ENCODE measurements at places on chromosomes 4 and X. TPM values are rescaled to one million over a fixed set of nuclear protein-coding genes. Genes with fewer than 3 reads are reported as not detected.

DNA sequence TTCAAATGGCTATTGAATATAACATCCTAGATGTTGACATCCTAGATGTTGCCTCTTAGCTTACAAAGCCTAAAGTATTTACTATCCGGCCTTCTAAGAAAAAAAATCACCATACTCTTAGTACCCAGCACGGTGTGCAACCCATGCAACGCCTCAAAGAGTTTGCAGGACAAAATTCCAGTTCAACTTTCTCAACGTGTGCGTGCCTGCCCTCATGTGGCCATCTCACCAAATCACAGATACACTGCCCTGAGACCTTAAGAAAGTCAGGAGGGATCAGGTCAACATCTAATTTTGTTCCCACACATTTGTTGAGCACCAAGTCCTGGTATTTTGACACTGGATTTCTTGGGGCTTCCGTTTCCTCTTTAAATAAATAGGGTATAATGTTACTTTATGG lies 68.3 kb downstream of the CRMP1 start:
- H3K36me3 ChIP-seq: peaks cover 51% of the 10 kb centered on the region
- no peak overlapping the region for H3K27ac ChIP-seq
- no peaks in the 10 kb centered on the region for H3K27me3 ChIP-seq
- no peak overlapping the region for H3K4me3 ChIP-seq

DNA sequence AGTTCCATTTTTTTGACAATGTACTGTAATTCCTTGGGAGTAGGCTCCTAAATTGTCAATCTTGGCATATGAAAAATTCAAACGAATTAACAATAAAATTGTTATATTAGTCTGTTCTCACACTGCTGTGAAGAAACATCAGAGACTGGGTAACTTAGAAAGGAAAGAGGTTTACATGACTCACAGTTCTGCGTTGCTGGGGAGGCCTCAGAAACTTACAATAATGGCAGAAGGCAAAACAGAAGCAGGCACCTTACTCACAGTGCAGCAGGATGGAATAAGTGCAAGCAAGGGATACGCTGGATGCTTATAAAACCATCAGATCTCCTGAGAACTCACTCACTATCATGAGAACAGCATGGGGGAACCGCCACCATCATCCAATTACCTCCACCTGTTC lies 246.4 kb upstream of the TRAM1L1 start:
- H3K27me3 ChIP-seq: no peaks in the 10 kb centered on the region
- H3K4me3 ChIP-seq: no peak overlapping the region
- DNase-seq: no peak
- H3K4me1 ChIP-seq: peaks cover 7% of the 10 kb centered on the region

DNA sequence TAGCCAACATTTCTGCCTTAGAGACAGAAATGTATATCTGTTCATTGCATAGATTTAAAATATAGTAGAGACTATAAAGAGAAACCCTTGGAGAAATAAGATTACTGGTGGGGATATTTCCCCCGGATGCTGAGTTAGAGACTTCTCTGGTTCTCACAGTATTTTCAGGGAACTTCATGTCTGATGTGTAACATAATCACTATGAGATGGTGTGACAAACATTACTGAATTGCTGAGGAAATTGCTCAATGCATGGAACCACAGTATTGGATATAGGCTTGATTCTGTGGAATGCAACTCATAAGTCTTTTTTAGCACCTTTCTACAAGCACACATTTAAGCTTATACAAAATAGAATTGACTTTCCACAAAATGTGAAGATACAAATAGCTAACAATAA lies 152.7 kb downstream of the SOWAHB start:
- H3K4me3 ChIP-seq: no peak overlapping the region
- H3K27me3 ChIP-seq: no peaks in the 10 kb centered on the region
- DNase-seq: no peak
- H3K36me3 ChIP-seq: peaks cover 6% of the 10 kb centered on the region
- peak overlapping the region; percentile 57 for H3K27ac ChIP-seq

GRCh38 chrX:34559325-34559724 lies 97.8 kb downstream of the TMEM47 start:
- peak; percentile 24 for DNase-seq
- no peaks in the 10 kb centered on the region for H3K36me3 ChIP-seq
- no peaks in the 10 kb centered on the region for H3K27me3 ChIP-seq
- no peaks in the 10 kb centered on the region for H3K4me1 ChIP-seq
- no peak overlapping the region for H3K4me3 ChIP-seq

DNA sequence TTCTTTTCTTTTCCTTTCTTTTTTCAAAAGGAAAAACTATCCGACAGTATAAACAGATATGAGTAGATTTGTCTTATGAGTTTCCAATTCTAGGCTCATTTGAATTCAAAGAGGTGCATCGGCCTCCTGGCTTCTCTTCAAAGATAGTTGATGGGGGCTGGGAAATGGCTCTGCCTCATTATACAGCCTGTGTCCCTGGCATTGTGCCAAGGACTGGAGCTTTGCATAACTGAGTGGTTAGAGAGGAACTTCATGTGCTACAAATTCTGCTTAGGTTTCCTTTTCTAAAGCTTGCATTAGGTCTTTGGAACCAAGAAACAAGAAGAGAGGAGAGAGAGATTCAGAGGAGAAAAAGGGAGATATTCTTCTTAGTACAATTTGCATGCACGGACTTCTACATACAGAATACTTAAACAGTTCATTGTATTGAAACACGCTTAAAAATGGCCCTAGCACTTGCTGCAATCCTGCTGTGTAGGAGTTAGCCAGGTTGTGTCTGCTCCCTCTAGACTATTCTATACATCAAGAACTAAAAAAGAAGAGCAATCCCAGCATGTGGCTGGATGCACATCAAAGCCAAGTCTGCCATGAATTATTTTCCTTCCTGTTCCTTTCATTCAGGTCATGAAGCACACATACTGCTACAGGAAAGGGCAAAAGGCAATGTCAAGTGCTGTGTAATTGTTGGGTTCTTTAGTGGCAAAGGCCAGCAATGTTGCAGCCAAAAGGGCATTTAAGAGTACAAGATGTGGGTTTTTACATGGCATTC lies 70.9 kb downstream of the INTS12 start:
- H3K36me3 ChIP-seq: no peaks in the 10 kb centered on the region
- peak; percentile 74 for DNase-seq
- no peaks in the 10 kb centered on the region for H3K27me3 ChIP-seq
- no peak overlapping the region for H3K4me3 ChIP-seq
- H3K4me1 ChIP-seq: peaks cover 17% of the 10 kb centered on the region

DNA sequence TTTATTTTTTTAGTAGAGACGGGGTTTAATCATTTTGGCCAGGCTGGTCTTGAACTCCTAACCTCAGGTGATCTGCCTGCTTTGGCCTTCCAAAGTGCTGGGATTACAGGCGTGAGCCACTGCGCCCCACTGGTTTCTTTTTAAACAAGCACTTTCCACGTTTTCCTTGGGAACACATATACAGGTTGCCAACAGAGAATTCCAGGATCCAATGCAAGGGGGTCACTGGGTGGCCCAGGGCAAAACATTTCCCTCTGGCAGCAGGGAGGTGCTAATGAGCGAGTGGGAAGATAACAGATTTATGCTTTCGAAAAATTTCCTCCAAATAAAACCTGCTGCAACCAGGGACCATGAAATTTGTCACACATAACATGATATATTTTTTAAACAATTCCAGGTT lies 41.1 kb downstream of the ADRA2C start:
- peaks cover 4% of the 10 kb centered on the region for H3K27me3 ChIP-seq
- H3K36me3 ChIP-seq: no peaks in the 10 kb centered on the region
- no peak for DNase-seq
- H3K4me1 ChIP-seq: peaks cover 21% of the 10 kb centered on the region

GRCh38 chrX:42096265-42096920 lies 173.0 kb upstream of the CASK start:
- DNase-seq: peak; percentile 45
- no peaks in the 10 kb centered on the region for H3K27me3 ChIP-seq
- no peaks in the 10 kb centered on the region for H3K4me1 ChIP-seq
- H3K4me3 ChIP-seq: no peak overlapping the region

GRCh38 chrX:23504895-23505294 lies 162.4 kb upstream of the PRDX4 start:
- no peaks in the 10 kb centered on the region for H3K36me3 ChIP-seq
- peak overlapping the region; percentile 75 for H3K27ac ChIP-seq
- DNase-seq: no peak

DNA sequence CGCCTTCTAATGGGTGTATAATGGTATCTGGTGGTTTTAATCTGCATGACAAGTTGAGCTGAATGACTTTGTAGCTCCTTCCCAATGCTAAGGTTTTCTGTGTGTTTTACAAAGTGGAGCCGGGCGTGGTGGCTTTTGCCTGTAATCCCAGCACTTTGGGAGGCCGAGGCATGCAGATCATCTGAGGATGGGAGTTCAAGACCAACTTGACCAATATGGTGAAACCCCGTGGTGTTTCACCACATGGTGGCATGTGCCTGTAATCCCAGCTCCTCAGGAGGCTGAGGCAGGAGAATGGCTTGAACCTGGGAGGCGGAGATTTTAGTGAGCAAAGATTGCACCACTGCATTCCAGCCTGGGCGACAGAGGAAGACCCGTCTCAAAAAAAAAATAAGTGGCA lies 28.9 kb downstream of the ARFIP1 start:
- H3K27me3 ChIP-seq: no peaks in the 10 kb centered on the region
- no peak for DNase-seq
- H3K4me3 ChIP-seq: no peak overlapping the region

DNA sequence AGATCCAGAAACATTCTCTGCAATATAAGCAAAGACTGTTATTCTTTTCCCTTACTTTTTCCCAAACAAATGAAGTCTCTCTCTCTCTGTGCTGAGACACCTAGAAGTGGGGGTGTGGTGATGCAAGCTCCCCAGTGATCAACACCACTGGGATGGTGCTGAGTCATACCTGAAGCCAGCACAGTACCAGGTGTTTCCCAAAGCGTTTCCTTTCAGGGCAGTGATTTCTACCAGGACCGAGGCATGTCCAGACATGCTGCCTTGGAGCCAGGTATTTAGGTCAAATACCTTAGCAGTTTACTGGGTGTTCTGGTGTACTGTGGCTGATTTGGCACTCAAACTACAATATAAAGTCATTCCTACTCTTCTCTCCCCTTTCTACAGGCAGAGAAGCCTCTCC lies 726.5 kb downstream of the FAM133A start:
- no peak overlapping the region for H3K4me3 ChIP-seq
- no peak overlapping the region for H3K27ac ChIP-seq
- no peaks in the 10 kb centered on the region for H3K36me3 ChIP-seq
- no peak for DNase-seq
- no peaks in the 10 kb centered on the region for H3K4me1 ChIP-seq

- H3K4me1 ChIP-seq: peaks cover 7% of the 10 kb centered on the region
- H3K27me3 ChIP-seq: no peaks in the 10 kb centered on the region
- DNase-seq: no peak
- H3K4me3 ChIP-seq: no peak overlapping the region
- H3K27ac ChIP-seq: no peak overlapping the region
Observed at GRCh38 chr4:86961116-86961515, 26.3 kb downstream of the AFF1 start.

DNA sequence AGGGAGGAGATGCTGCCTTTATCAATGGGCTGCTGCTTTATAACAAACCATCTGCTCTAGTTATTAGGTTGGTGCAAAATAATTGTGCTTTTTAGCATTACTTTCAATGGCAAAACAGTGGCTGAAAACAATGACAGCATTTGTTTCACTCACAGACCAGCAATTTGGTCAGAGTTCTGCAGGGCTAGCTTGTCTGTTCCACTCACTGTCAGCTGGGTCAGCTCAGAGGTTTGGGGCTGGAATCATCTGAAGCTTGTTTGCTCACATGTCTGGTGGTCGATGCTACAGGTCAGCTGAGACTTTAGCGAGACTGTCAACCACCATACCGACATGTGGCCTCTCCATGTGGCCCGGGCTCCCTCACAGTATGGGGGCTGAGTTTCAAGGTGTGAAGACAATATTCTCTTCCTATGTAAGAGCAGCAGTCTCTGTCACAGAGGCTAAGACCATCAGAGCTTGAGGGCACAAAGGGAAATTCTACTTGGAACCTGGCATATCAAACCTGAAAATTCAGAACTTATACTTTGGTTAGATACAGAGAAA lies 81.3 kb upstream of the LIMCH1 start:
- no peaks in the 10 kb centered on the region for H3K27me3 ChIP-seq
- H3K4me1 ChIP-seq: peaks cover 12% of the 10 kb centered on the region
- no peak overlapping the region for H3K4me3 ChIP-seq
- H3K27ac ChIP-seq: no peak overlapping the region
- no peak for DNase-seq

GRCh38 chrX:153565996-153566580 lies 32.9 kb downstream of the CCNQ start:
- DNase-seq: no peak
- no peaks in the 10 kb centered on the region for H3K27me3 ChIP-seq
- no peak overlapping the region for H3K4me3 ChIP-seq
- no peak overlapping the region for H3K27ac ChIP-seq
- no peaks in the 10 kb centered on the region for H3K36me3 ChIP-seq
- no peaks in the 10 kb centered on the region for H3K4me1 ChIP-seq

DNA sequence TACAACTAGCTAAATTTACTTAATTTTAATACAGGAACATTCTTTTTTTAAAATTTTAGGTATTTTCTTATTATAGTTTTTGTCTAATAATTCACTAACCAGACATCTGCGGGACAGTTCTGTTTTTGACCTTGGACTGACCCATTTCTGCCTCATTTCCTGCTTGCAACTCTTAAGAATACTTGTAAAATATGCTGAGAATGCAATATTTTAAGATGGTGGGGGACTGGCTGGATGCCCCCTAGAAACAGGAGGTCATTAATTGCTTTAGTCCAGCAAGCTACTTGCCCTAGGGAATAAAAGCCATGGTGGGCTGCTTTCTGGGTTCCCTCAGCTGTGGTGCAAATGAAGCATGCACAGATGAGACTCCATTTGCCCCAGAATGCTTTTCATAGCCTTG lies 2348.4 kb downstream of the PCDH7 start:
- H3K36me3 ChIP-seq: no peaks in the 10 kb centered on the region
- no peak overlapping the region for H3K27ac ChIP-seq
- no peaks in the 10 kb centered on the region for H3K27me3 ChIP-seq
- H3K4me3 ChIP-seq: no peak overlapping the region
- no peak for DNase-seq
- peaks cover 15% of the 10 kb centered on the region for H3K4me1 ChIP-seq

- peaks cover 50% of the 10 kb centered on the region for H3K4me1 ChIP-seq
- DNase-seq: peak; percentile 69
- no peak overlapping the region for H3K4me3 ChIP-seq
- H3K27ac ChIP-seq: peak overlapping the region; percentile 77
Observed at GRCh38 chrX:111372086-111372485, 39.9 kb downstream of the DCX start.

DNA sequence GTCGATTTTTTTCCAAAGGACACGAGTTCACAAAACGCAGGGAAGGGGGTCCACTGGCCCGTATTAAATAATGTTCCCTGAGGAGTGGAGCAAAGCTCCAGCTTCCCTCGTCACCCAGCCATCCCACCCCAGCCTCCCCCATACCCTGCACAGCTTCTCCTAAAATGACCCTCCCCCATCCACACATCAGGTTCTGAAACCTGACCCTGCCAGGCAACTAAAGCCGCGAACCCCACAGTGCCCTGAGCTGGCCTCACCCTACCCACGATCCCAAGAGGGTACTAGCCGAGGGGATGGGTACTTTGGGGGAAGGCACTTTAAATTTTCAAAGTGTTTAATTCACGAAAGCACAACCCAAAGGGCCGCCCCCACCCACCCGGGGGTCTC lies 634 bp downstream of the APOO start:
- peaks cover 5% of the 10 kb centered on the region for H3K4me1 ChIP-seq
- peak overlapping the region; percentile 90 for H3K27ac ChIP-seq
- peak overlapping the region; percentile 71 for H3K4me3 ChIP-seq

NPY5R gene
- total RNA-seq: not detected

DRP2 gene
- 3.4 TPM for total RNA-seq

MAMLD1 gene
- 5.5 TPM for total RNA-seq

TMEM150C gene
- total RNA-seq: 0.66 TPM

RASGEF1B gene
- total RNA-seq: 0.10 TPM

SPANXA1 gene
- not detected for total RNA-seq

CDKL5 gene
- 5.4 TPM for total RNA-seq

SLC6A8 gene
- total RNA-seq: 9.5 TPM

ELK1 gene
- total RNA-seq: 36.3 TPM

TIMM8A gene
- 20.5 TPM for total RNA-seq

HSFX3 gene
- total RNA-seq: not detected

CENPE gene
- total RNA-seq: 49.3 TPM

CABS1 gene
- not detected for total RNA-seq
